ENCODE measurements at places on chromosomes 4 and X.

DNA sequence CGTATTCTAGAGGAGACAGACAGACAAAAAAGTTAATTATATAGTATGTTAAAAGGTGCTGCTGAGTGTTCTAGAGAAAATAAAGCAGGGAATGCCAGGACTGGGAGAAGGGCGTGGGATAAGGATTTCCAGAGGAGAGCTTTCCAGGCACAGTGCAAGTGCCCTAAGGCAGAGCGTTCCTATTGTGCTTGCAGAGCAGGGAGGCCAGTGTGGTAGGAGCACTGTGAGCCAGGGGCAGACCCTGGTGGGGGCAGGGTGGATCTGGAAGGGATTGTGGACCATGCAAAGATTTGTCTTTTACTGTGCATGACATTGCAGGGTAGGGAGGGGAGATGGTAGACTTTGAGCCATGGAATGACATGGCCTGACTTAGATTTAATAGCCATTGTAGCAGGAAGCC is 25.8 kb downstream of the EXOC1 start:
- no peak for DNase-seq

DNA sequence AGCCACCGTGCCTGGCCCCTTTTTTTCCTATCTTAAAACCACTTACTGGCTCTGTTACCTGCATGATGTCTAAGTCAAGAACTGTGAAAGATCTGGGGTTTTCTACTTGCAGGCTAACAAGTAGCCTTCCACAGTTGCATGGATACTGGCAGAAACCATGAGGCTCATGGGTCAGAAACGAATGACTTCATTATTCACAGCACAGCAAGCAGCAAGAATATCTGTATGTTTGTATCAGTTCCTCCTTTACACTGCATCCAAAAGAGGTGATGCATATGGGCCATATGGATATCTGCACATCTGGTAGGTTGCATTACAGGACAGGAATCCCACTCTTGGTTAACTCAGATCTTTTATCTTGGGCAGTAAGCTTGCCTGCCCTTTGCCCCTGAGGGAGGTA is 154.9 kb upstream of the NUDT6 start:
- peak; percentile 30 for DNase-seq

DNA sequence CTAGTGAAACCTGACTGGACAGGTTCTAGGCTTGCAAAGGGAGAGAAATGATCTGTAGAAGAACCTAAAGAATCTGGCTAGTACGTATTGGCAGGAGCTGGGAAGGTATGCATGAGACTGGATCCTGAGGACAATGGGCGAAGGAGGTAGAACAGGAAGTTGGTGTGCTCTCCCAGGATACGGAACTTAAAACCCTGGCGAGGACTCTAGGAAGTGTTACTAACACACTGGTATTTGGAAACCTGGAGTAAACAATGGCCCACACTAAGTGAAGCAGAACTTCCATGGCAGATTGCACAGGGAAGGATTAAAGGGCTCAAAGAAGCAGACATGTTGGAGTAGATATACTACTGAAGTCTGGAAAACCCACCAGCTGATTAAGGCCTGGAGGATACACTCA is 9.1 kb downstream of the SYN1 start:
- DNase-seq, result no peak

- no peak for DNase-seq
Observed at GRCh38 chr4:170089274-170089667, 485 bp downstream of the AADAT start.

DNA sequence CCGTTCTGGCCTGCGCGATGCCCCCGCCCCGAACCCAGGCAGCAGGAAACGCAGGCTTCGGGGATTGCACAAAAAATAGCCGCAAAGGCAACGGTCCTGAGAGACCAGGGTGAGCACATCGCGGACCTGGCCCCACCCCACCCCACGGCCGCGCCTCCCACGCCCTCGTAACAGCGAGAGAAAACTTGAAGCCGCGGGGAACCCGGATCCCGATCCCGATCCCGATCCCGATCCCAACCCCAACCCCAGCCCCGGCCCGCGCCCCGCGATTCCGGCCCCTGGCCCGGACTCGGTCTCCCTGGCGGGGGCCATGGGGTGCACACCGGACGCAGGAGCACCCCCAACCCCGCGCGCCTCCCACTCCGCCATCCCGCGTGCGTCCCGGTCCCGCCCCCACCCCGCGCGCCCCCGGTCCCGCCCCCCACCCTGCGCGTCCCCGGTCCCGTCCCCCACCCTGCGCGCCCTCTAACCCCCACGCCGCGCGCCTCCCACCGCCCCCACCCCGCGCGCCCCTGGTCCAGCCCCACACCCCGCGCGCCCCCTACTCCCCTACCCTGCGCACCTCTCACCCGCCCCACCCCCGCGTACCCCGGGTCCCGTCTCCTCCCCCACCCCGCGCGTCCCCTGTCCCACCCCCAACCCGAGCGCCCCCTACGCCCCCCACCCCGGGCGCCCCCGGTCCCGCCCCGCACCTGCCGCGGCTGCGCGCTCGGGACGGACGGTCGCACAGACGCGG is 29.0 kb downstream of the NOP14 start:
- peak; percentile 85 for DNase-seq

- no peak for DNase-seq
Observed at GRCh38 chr4:85979276-85979675, 380.6 kb downstream of the MAPK10 start.

GRCh38 chrX:117511379-117511778 is 605.2 kb downstream of the KLHL13 start:
- no peak for DNase-seq

- DNase-seq, result no peak
Observed at GRCh38 chr4:143653031-143653430, 47.4 kb downstream of the FREM3 start.

All from MV-4-11 (cell line).